ENCODE measurements at places on chromosomes 16 and 17. TPM values are rescaled to one million over a fixed set of nuclear protein-coding genes. Genes with fewer than 3 reads are reported as not detected.

The SHISA6 gene
- not detected for total RNA-seq

The HSD17B2 gene
- total RNA-seq = 3.1 TPM

DNA sequence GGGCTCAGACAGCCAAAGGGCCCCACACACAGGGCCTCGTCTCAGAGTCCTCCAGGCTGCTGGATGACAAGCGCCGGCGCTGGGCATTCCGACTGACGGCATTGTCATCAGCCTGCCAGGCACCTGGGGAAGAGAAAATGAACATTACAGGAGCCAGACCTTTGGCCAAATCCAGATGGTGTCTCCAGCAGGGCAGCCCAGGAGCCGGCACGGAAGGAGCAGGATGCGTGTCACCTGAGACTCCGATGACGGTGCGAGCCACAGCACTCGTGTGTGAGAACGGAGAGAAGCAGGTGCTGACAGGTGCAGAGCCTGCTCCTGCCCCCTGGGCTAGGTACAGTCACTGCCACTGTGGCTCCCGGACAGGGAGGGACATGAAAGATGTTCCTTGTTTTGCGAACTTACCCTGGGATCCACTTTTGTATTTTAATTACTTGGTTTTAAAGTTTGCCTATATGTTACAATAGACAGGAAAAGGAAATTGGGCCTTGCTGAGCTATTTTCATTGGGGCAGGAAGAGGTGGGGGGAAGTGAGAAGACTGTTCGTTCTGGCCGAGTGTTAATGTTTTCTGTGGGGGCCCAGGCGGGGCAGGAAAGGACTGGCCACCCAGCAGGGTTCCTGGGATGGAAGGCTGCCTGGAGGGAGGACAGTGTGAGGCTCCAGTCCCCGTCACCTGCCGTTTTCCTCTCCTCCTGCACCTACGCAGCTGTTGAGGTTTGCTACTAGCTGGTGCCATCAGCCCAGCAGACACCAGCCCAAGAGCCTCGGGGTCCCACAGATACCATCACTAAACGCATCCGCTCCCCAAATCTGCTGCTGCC is 4.4 kb upstream of the FOXJ1 start:
- DNase-seq = no peak

- DNase-seq = no peak
Measured at GRCh38 chr16:23976524-23976923, 140.7 kb downstream of the PRKCB start.

DNA sequence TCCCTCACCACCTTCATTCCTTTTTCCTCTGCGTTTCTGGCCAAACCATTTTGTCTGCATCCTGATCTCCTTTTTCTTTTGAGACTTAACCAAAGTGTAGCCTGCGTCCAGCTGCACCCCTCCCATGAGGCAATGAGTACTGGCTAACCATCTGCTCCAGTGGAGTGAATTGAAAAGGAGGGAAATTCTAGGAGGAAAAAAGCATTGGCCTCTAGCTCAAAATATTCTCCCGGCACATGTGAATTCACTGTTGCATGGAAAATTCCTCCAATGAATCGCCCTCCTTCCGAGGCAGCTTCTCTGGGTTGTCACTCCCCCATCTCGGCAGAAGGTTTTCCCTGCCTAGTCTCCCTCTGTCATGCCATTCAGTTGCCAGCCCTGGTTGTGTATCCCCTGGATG is 5.6 kb downstream of the RAP1GAP2 start:
- DNase-seq = no peak

GRCh38 chr16:87308826-87309225 is 8.4 kb downstream of the C16orf95 start:
- no peak for DNase-seq

DNA sequence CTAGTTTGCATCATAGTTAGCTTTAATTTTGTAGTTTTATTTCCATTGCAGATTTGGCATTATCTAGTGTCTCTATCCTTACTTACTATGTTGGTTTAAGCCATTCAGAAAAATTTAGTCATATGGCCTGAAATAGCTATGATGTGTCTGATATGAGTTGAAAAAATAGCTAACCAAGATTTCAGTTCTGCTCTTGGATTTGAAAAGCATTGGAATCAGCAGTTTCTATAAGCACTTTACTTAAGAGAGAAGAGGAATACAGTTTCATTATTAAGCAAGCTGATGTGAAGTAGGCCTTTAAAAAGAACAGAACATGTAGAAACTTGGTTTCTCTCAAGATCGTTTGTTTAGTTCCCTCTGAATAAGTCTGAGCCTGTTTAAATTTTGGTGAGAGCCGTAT is 25.9 kb downstream of the LPCAT2 start:
- no peak for DNase-seq

DNA sequence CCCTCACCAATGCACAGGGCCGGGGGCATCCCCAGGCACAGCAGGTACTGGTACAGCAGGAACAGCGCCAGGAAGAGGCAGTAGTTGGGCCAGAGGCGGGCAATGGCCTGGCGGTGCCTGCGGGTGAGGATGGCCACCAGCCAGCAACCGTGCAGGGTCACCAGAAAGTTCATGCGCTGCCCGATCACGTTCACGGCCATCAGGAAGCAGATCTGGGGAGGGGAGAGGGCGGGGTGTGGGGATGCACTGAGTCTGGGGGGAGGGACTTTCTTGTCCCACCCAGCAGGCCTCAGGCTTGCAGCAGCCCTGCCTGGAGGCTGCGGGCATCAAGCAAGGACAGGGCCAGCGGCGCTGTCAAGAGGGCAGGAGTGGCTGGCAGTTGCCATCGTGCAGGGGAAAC is 25.4 kb downstream of the CTU2 start:
- DNase-seq = no peak
